ENCODE measurements at places on chromosomes 5 and 9.

- no peak for DNase-seq
Measured at GRCh38 chr5:113182658-113183344, 206.2 kb downstream of the DCP2 start.

GRCh38 chr5:56737002-56737621 lies 78.2 kb upstream of the MAP3K1 start:
- no peak for DNase-seq

DNA sequence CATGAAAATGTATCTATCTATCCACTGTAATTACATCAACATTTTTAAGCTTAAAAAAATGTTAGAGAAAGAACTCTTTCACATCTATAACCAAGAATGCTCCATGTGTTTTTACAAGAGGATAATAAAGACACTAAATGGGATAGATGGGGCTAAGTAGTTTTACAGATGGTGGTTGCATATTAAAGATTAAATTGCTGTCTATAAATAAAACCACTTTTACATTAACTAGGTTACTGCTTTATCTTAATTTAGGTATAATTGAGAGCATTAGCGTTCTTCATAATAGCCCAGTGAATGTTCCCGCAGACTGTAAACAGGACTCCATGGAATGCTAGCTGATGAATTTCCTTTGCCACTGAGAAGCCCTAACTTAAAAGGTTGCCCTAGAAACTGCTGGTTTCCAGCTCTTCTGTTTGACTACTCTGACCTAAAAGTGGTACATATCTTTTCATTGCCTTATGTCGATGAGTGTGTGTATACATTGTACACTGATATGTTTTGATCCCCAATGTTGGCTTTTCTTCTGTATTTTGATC lies 117.9 kb downstream of the SGCD start:
- no peak for DNase-seq

DNA sequence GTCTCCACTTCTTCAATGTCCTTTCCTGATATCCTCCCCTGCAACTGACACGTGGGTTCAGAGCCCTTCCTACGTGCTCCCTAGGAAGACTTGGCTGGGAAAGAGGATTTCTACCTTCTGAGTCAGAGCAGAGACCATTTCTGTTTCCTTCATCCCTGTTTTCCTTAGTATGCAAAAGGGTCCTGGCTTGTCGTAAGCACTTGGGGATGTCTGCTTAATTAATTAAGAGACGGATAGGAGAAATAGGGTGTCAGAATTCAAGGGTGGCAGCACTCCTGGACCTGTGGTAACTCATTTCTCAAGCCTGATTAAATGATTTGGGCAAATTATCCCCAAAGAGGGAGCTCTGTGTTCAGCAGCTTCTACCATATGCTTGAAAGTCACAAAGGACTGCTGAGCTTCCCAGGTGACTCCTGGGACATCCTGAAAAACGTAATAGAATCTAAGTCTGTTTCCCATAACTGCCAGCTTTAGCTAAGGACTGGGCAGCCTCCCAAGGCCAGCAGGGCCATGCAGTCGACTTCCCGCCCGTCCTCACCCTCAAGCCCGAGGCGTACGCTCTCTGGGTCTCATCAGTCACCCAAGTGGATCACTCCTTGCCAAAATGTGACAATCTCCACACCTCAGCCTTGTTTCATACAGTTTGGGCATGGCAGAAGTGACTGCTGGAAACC lies 20.5 kb downstream of the ABCA1 start:
- no peak for DNase-seq

DNA sequence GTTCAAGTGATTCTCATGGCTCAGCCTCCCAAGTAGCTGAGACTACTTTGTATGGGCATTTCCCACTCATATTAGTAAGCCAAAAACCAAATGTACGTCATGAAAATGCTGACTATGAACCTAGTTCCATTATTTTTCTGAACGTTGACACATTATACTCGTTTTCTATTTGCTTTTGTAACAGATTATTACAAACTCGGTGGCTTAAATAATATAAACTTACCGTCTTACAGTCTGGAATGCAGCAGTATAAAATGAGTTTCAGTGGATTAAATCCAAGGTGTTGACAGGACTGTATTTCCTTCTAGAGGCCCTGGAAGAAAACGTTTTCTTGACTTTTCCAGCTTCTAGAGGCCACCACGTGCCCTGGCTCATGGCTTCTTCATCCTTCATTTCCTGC lies 517.0 kb downstream of the GADD45G start:
- DNase-seq: no peak

GRCh38 chr5:139364466-139364865 lies 18.6 kb downstream of the SLC23A1 start:
- no peak for DNase-seq

DNA sequence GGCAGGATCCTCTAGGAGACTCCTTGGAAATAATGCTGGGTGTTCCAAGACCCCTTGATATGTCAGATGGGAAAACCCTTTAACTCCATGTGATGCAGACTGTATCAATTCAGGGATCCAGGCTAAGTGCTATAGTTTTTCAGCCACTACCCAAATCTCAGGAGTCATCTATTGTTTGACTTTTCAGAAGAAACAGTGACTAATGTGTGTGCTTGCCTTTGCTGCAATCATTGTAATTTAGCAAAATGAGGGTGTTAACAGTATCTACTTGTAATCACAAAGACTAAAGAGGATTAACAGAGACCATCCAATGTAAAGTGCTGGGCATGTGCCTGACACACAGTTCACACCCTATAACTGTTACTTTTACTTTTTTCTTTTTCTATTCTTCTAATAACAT lies 309.6 kb upstream of the RFX3 start:
- no peak for DNase-seq

DNA sequence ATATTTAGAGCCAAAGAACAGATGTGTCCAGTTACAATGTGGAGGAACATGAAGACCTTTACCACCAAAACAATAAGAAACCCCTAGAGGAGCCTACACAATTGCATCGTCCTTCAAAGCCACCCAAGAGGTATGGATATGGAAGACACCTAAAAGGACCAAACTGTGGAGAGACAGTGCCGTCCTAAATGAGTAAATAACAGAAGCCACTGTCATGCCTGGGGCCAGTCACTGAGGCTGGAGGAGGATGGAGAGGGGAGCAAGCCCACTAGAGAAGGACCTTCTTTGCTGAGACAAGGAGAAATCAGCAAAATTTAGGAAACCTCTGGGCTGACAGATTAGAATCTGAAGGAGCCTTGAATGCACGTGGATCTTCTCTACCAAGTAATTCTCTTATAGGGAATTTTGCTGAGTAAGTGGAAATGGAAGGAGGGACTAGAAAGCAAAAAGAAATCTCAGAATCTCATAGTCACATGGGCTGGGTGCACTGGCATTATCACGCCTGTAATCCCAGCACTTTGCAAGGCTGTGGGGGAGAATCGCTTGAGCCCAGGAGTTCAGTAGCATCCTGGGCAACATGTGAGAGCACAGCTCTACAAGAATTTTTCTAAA lies 27.6 kb downstream of the PLEKHG4B start:
- DNase-seq: no peak

Data from activated CD4-positive, alpha-beta T cell treated with anti-CD3 and anti-CD28 coated beads for 4 hours (primary cell).